Stimulated activated naive B cell treated with anti-CD40 and anti-IgM and Interleukin-4, amounts not matched to agents 10 μg/mL and 1 μg/mL and 100 μg/mL, for 72 hours (primary cell): ENCODE measurements at places on chromosomes 4 and X.

- DNase-seq: no peak
These were observed 186.6 kb upstream of the MAOA start for GRCh38 chrX:43469391-43470054.

DNA sequence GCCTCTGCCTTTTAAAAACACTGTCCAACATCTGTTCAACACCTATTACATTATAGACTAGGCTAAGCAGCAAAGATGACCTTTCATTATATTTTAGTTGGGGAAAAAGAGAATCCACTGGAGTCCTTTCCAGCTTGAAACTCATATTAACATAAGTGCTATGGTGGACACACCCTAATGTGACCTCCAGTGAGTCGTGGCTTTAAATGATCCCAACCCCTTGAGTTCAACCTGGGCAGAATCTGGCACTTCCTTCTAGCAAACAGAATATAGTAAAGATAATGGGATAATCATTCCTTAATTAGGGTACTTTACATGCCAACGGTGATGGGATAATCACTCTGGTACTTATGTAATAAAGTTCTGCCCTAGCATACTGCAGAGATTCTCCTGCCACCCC lies 162.6 kb downstream of the MAB21L2 start:
- DNase-seq: no peak

DNA sequence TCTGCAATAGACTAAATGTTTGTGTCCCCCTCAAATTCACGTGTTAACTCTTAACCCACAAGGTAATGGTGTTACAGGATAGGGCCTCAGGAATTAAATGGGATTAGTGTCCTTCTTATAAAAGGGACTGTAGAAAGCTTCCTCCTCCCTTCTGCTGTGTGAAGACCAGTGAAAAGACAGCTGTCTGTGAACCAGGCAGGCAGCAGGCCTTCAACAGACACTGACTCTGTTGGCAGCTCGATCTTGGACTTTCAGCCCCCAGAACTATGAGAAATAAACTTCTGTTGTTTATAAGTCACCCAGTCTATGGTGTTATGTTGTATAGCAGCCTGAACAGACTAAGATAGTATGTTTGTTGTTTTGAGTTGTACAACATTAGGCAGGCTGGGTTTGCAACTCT lies 208.1 kb downstream of the GBA3 start:
- DNase-seq: no peak

DNA sequence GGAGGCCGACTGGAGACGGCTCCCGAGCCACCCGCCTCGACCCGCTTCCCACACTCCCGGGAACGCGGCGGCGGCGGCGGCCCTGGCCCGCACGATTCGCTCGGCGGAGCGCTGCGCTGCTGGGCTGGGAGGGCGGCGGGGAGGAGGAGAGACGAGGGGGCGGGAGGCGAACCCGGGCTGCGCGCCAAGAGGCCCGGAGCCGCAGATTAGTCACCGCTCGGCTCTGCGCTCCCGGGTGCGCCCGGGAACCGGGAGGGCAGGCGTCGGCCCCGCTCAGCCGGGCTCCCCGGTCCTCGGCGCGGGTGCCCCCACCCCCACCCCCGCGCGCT lies 11.2 kb upstream of the BCOR start:
- DNase-seq: peak; percentile 29

- no peak for DNase-seq
These were observed 139.2 kb downstream of the SHOX start for GRCh38 chrX:769796-770195.

- no peak for DNase-seq
These were observed 2353.6 kb downstream of the PCDH7 start for GRCh38 chr4:33073811-33074210.

- no peak for DNase-seq
These were observed 215.8 kb upstream of the RASGEF1B start for GRCh38 chr4:81687471-81687870.

DNA sequence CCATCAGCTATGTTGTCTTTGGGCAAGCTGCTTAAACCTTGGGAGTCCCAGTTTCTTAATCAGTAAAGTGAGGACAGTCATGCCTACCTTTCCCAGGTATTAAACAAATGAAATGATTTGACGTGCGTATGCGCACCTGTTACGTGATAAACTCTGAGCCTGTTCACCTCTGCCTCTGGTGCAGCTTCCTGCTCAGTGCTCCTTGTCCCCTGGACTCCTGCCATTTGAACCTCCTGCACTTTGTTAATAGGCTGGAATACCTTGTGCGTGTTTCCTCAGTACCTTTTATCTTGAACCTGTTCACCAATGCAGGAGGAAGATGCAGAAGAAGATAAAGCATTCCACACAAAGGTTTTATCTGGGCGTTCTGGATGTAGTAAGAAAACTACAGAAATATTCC lies 211.9 kb downstream of the CEP135 start:
- DNase-seq: no peak
